ENCODE measurements at places on chromosomes 12 and 14.

- no peak for DNase-seq
Measured at GRCh38 chr14:91830777-91831176, 36.6 kb downstream of the TC2N start.

- no peak for DNase-seq
Measured at GRCh38 chr14:60735416-60735815, 855 bp downstream of the MNAT1 start.

GRCh38 chr12:64192644-64193444, 29.3 kb downstream of the KICS2 start:
- no peak for DNase-seq

GRCh38 chr14:95660651-95661515, 25.3 kb upstream of the TCL1B start:
- DNase-seq: no peak

DNA sequence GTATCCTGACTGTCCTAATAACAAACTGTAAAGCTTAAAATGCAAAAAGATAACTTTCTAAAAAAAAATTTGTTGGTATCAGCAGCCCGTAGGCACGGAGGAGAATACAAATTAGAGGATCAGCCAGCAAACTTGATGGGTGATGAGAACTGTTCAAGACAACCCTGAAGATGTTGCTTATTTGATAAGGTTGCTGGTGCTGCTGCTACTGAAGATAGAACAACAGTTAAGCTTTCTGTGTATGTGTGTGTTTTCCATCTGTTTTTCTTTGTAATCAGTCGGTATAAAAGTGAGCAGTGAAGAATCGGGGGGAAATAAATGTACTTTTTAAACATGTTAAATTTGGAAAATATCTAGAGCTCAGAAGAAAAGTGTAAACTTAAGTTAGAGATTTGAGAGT, 67.4 kb upstream of the POC1B start:
- no peak for DNase-seq

DNA sequence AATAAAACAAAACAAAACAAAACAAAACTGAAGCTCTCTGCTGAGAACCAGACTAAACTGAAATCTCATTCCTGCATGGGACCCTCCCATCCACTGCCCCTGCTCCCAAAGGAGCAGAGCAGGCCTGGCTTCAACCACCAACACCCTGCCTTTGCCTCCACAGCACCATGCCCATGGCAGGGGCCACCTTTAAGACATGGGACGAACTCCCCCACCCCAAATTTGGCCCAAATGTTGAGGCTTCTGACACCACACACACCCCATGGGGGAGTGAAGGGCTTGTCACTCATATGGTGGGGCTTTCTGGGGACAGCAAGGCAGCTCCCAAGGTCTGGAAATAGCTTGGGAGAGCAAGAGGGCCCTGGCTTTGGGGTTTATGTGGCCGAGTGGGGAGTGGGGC, 177.2 kb downstream of the KIF26A start:
- no peak for DNase-seq

DNA sequence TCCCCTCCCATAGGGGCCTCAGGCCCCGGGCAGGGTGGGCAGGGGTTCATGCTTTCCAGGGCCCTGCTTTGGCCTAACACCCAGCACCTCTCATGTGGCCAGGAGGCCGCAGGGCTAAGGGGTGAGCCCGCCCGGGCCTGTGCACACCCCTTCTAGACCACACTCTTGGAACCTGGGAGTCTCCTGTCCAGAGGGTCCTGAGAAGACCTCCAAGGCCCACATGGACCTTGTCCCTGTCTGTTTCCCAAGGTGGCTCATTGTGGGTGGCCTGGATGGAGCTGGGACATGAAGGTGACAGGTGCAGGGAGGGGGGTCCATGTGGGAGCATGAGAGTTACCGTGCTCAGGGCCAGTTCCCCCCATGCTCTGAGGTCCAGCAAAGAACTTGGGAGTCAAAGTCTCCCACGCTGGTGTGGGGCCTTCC, 11.6 kb downstream of the DLK1 start:
- DNase-seq: no peak

- DNase-seq: no peak
Measured at GRCh38 chr14:77183896-77184295, 2.3 kb downstream of the TMEM63C start.

DNA sequence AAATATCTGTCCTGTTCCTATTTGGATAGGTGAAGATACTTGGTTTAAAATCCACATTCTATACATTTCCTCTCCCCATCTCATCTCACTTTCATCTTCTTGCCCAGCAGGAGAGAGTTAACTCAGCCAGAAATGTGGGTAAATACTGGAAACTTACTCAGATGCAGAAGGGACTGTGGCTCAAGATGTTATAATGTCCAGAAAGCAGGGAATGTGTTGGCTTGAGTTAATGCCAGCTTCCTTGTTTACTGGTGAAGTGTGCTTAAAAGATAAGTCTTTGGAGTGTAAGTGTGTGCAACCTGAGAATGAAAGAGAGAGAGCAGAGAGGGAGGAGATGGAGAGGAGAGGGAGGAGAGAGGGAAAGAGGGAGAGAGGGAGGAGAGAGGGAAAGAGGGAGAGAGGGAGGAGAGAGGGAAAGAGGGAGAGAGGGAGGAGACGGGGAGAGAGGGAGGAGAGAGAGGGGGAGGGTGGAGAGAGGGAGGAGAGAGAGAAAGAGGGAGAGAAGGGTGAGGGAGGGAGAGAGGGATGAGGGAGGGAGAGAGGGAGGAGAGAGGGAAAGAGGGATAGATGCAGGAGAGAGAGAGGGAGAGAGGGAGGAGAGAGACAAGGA, 22.0 kb upstream of the SNRPF start:
- DNase-seq: no peak

DNA sequence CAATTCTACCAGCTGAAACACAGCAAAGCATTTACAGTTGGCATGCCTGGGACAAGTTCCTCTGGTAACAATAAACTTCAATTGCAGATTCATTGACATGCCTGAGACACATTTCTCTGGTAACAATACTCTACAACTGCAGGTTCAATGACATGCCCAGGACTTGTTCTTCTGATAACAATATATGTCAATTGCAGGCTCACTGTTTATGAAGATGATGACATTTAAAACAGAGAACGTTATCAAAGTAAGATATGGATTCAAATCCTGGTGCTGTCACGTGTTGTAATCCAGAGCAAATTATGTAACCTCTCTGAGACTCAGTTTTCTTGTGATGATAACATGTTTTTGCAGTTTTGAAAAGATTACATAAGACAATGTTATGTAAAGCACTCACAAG, 20.5 kb downstream of the KITLG start:
- no peak for DNase-seq

DNA sequence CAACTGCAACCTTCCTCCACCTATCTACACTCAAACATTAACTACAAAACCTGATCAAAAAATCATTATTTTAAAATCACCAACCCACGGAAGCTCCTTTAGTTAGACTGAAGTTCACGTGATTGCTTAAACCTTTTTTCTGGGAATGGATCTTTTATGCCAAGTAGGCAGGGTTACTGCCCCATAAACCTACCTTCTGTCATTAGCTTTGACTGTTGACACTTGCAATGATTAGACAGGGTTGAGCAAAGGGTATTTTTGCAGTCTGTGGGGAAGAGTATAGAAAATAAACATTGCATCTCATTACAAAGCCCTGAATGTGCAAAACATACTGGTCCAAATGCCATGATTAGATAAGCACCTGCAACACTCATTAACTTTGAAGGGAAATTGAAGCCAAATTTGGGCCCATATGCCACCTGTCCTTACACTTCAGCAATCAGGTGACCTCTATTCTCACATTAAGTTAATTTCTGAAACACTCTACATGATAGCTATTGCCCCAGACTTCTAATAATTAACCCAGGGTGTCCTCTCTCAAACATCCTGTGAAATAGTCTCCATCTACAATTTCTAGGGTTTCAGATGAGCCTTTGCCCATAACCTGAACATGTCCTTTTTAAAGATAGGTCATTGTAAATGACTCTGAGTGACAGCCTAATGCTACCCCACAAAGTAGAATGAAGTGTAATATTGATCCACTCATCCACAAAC, 156.0 kb upstream of the PLEKHG7 start:
- DNase-seq: no peak

- no peak for DNase-seq
Measured at GRCh38 chr12:89475203-89475990, 49.2 kb downstream of the GALNT4 start.

DNA sequence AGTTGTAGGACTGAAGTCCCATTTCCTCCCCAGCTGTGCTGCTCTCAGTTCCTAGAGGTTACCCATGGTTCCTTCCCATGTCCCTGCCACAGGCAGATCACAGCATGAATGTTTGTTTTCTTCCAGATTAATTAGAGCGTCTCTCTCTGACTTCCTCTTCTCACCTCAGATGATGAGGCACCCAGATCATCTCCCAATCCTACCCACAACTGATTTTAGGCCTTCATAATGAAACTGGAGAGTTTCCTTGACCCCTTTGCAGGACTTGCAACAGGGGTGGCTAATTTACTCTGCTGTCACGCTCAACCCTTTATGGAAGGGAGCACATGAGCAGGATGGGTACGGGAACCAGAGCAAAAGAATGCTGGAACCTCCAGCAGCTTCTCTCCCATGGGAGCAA, 32.1 kb upstream of the TXNRD1 start:
- DNase-seq: peak; percentile 37

DNA sequence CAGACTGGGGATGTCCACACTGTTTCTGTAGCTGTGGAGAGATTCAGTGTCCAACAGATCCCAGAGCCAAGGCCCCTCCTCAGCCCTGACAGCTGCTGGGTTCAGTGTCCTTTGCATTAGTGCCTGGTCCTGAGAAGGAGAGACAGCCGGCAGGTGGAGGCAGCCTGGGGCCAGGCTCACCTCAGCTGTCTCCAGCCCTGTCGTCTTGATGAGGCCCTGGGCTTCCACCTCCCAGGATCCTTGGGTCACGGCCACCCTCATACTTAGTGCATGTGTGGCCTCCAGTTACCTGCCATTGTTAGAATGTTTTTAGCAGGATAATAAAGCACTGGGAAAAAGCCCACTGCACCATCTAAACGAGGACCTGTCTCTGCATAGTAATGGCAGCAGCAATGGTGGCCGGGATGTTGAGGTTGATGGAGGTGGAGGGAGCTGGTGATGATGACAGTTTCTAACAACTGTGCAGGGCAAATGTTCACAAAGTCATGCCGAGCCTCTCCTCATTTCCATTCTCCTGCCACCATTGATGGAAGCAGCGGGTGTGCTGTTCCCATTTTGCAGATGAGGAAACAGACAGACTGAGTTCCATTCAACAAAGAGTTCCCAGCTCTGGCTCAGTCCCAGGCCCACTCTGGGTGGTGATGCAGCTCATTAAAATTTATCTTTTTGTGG, 17.7 kb downstream of the ASB2 start:
- no peak for DNase-seq

- DNase-seq: no peak
Measured at GRCh38 chr14:104245723-104246122, 107.3 kb downstream of the KIF26A start.

DNA sequence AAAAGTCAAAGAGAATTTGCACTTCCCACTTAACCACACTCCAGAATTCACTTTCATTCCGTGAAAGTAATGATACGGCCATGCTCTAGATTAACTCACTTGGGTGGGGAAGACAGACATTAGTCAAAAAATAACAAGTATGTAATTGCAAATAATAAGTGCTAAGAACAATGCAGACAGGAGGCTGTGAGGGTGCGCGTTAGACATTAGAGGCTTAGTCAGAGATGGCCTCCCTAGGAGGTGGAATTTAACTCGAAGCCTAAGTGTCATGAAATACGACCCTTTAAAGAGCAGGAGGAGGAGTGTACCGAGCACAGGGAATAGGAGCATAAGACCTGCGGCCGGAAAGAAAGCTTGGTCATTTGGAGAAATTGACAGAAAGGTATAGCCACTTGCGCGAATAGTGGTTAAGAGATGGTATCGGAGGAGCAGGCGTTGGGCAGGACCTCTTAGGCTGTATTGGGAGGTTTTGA, 628 bp downstream of the SNRPF start:
- peak; percentile 56 for DNase-seq

DNA sequence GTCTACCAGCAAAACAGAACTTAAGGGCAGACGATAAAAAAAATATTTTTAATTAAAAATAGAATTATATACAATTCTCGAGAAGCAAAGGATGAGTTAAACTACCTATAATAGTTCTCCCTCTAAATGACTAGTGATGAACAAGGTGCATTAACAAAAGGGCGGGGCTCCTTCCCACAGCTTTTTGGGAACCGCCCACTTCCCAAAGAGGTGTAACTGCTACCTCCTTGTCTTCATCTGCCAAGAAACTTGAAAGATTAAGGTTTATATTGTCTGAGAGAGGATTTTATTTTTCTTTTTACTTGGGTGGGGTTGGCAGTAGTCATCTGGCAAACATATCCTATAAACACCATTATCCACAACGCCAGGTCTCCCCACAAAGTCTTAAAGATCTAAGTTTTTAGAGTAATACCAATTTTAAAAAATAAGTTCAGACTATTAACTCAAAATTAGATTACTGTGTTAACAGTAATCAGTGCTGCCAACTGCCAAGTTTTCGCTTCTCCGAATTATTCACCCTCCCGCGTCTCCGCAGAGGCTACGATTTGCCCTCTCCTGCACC, 938 bp downstream of the RALGAPA1 start:
- peak; percentile 19 for DNase-seq

- no peak for DNase-seq
Measured at GRCh38 chr12:50961708-50962107, 9.4 kb downstream of the HIGD1C start.

Data from NB4 (cell line).